ENCODE measurements at places on chromosomes 11 and 22. TPM values are rescaled to one million over a fixed set of nuclear protein-coding genes. Genes with fewer than 3 reads are reported as not detected.

Gene BARX2
- not detected for total RNA-seq

Gene CDCA5
- total RNA-seq, result 57.4 TPM

Gene RGL4
- total RNA-seq, result not detected

Gene GPR83
- 0.07 TPM for total RNA-seq

Gene DSCAML1
- 0.35 TPM for total RNA-seq

Gene BTG4
- total RNA-seq, result not detected

Gene MRGPRX3
- not detected for total RNA-seq

Measured in A549 treated with Mapracorat at 1 μM for 4 hours (cell line).